ENCODE measurements at places on chromosomes 5 and 9.
A peak's percentile ranks its signal among the peaks of the same experiment; 100 is the strongest.

DNA sequence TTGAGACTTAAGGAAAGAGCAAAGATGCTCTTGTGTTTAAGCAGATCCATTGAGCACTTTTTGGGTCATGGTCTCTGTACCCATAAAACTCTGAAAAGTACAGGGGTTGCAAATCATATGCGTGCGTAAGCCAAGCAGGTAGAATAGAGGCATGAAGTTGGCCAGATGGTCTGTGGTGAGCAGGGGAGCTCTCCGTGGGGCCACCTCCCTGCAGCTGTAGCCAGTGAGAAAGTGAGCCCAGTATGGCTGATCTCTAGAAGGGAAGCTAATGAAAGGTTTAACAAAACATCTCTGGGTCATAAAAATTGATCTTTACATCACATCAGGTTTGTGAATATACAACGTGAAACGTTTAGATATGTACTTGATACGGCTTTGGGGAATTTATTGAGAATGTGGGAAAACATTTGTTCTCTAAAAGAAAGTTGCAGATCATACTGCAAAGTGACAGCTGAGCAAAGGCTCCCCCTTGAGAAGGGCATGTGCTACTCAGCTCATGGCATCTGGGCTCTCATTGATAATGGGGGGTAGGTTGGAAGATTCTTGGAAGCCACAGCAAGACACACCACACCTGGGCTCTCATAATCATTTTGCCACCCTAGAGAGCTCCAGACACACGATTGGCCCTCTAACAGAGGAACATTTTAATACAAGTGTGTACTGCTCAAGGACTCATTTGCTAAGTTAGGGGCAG is 30.6 kb downstream of the SH3GL2 start:
- no peak for DNase-seq

- DNase-seq, result no peak
These were observed 9.4 kb downstream of the G3BP1 start for GRCh38 chr5:151781201-151781600.

DNA sequence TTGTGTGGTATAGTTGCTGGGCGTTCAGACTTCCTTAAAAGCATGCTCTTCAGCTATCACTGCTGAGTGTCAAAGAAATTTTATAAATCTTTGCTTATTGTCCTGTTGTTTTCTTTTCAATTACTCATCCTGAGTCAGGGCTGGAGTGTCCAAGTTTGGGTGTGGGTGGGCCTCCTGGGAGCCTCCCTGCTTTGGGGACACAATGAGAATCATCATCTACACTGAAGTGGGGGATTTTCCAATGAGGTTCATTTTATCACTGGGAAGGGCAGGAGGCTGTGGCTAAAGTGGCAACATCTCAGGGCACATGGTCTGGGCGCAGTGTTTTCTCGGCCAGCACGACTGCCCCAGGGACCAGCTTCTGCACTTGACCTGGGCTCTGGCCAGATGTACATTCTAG is 19.5 kb downstream of the GFPT2 start:
- DNase-seq, result no peak

DNA sequence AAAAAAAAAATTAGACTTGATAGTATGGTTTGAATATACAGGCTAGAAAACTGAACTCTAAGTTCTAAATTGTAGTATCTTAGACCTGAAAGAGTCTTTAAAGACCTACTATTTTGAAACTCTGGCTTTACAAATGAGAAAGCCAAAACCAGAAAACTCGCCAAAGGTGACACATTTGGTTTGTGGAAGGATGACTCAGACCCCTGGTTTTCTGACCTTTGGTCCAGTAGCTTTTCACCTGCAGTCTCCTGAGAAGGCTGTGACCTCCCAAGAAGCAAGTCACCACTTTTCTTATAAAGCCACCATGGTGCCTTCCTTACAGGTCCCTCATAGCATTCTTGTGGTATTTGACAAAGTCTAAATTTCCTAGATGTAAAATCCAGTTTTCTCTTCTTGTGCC is 102.1 kb upstream of the CEP78 start:
- no peak for DNase-seq

- no peak for DNase-seq
These were observed 400 bp downstream of the HCN1 start for GRCh38 chr5:45695804-45696156.

DNA sequence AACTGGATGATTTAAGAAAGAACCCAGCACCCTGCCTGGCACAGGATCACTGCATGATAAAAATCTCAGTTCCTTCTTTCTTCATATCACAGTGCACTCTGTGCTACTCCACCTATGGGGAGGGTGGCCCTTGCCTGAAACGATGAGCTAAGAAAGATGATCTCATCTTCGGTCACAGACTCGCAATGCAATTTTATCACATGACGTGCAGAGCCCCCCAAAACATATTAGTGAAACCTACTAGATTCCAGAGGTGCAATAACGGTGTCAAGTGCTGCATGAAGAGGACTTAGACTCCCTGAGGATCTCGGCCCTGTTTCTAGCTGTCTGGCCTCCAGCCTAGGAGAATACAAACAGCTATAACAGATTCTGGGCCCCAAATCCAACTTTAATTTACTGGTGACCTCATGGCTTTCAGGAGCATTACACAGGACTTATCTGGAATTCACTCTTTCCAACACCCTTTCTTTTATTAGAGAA is 104.0 kb downstream of the EBF1 start:
- no peak for DNase-seq

GRCh38 chr5:115584501-115584900 is 17.8 kb downstream of the TICAM2 start:
- DNase-seq, result no peak

DNA sequence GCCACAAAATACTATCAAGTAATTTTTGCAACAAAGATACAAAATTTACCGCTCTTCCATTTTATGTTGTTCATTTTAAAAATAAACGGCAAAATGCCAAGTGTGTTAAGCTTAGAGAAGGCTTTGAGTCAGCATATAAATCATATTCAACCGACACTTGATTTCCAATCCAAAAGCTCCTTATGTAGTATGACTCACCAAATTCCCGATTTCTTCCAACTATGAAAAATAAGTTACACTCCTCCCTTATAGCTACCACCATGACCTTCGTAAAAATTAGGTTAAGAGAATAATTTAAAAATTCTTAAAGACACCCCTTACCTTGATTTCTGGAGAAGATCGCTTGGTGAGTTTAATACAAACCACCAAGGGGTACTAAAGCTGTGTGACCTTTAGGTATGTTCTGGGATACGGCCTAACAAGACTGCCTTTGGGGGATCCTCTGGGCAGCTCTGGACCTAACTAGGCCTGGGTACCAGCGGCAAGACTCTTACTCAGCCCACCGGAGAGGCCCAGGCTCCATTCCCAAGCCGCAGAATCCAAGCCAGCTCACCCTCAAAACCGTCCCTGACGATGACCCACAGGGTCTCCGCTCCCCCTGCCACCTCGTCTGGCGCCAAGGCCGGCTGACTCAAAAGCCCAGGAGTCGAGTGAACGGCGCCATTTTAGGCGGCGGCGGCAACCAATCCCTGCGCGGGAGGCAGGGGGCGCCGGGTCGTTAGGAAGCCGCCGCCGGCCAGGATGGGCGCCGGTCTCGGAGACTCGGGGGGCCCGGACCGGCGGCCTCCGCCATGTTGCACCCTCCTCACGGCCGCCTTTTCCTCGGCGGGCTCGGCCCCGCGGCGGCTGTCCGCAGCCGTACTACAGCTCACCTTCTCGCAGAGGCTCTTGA is 739 bp downstream of the PPP2CA start:
- DNase-seq, result peak; percentile 55

DNA sequence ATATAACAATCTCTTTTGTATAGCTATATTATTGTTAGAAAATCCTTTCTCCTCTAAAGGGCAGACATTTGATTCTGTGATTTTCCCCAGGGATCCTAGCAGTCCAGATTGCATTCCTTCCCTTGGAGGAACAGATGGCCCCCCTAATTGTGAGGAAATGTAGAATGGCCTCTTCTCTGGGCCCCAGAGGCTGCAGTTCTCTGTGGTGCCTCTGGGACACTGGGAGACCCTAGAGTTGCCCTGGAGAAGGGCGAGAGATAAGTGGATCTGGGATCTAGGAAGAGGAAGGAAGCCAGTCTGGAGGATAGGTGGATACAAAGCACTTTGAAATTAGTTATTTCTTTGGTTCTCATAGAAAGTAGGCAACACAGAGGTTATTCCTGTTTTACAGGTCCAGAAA is 1.9 kb upstream of the HINT2 start:
- no peak for DNase-seq

DNA sequence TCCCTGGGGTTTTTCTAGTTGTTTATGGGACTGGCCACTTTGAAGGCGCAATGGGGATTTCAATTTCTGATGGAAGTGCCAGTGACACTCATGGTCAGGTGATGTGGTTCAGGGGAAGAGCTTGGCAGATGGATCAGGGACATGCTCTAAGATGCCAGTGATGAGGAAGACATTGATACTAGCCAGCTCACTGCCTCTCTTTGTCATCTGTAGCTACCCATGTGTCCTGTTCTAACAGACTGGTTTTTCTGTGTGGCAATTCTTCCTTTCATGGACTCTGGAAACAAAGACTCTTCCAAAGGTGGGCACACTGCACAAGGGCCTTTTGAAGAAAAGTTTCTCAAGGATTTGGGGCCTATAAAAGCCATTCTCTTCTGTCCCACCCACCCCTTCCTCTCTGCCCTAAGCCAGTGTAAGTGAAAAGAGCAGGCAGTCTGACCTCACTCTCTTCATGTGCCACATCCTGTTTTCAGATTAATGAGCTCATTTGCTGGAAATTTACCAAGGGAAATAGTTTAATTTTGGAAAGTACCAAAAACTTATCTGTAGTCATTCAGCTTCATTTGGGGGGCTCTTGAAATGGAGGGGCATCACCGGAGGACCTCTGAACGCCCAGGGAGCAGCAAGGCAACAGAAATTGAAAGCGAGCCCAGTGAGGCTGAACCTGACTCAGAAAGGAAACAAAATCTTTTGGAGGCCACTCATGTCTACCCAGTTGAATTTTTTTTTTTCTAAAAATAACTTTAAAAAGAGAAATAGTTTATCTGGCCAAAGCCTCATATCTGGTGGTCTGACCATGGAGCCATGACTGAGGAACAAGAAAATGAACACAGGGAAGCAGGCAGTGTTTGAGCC is 4.9 kb upstream of the TRAF1 start:
- peak; percentile 79 for DNase-seq

Data from CD4-positive, alpha-beta memory T cell (primary cell).